CD4-positive, alpha-beta T cell (primary cell): ENCODE measurements at places on chromosomes 1 and 21. TPM values are rescaled to one million over a fixed set of nuclear protein-coding genes. Genes with fewer than 3 reads are reported as not detected.

The NTRK1 gene
- total RNA-seq = 0.52 TPM

The NPHS2 gene
- not detected for total RNA-seq

The TMEM82 gene
- total RNA-seq = not detected

The HMGCL gene
- 9.6 TPM for total RNA-seq

The GOLT1A gene
- total RNA-seq = not detected

The OR2T2 gene
- not detected for total RNA-seq

The LCE2B gene
- total RNA-seq = not detected

The PCBP3 gene
- 3.8 TPM for total RNA-seq

The ODF2L gene
- total RNA-seq = 71.2 TPM
